ENCODE measurements at places on chromosomes 13 and 19. TPM values are rescaled to one million over a fixed set of nuclear protein-coding genes. Genes with fewer than 3 reads are reported as not detected.

DNA sequence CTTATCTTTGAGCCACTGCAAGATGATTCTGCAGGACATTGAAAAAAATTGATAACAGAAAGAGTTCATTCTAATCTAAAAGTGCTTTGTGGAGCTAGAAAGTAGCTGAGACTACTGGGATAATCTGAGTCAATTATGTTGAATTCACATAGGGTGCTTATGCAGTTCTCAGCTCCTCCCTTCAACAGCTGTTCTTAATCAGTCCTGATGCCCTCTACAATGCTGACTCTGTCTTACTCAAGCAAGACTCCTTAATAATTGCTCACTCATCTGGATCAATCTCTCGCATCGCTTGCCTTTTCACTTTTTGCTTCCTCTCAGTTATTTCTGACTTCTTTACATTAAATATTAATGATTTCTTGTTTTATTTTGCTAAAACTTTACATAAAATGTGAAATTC lies 182.1 kb downstream of the PCDH17 start:
- H3K4me3 ChIP-seq, result no peak overlapping the region
- no peaks in the 10 kb centered on the region for H3K27me3 ChIP-seq
- H3K4me1 ChIP-seq, result no peaks in the 10 kb centered on the region
- H3K27ac ChIP-seq, result no peak overlapping the region
- no peaks in the 10 kb centered on the region for H3K36me3 ChIP-seq
- DNase-seq, result no peak

DNA sequence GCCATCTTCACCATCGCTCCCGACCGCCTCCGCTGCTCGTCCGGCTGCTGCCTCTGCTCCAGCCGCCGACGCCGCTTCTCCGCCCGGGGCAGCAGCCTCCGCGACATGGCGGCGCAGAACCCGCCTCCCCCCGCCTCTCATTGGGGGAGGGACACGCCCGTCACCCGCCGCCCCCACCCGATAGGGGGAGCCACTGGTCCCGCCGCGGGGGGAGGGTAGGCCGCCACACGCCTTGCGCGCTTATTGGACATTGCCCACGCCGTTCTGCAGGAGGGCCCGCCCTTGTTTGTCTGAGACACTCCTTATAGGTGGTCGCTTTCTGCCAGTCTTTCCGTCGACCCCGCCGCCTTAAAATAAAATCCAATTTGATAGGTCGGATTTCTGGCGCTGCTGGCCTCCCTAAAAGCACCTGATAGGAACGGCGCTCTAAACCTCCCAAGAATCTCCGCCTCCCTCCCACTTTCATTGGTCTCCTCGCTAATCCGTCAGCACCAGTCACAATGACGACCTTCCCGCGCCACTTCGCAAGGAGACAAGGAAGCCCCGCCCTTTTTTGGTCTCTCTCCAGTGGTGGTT lies at the start of gene HNRNPL:
Gene HNRNPL, minus strand, starts transcription at position 127 of the 576 bp plus-strand sequence. Its CDS starts 20 bp downstream, at position 107.
- peaks cover 46% of the 10 kb centered on the region for H3K4me1 ChIP-seq
- H3K27ac ChIP-seq, result peak within 1 kb of the TSS; percentile 99
- peak within 1 kb of the TSS; percentile 91 for H3K4me3 ChIP-seq
- peaks cover 31% of the 10 kb centered on the region for H3K36me3 ChIP-seq
- no peaks in the 10 kb centered on the region for H3K27me3 ChIP-seq
- peak; percentile 99 for DNase-seq

GRCh38 chr13:41315443-41316047 lies 4.5 kb downstream of the NAA16 start:
- DNase-seq, result no peak
- H3K27ac ChIP-seq, result no peak overlapping the region
- H3K36me3 ChIP-seq, result no peaks in the 10 kb centered on the region
- no peaks in the 10 kb centered on the region for H3K27me3 ChIP-seq
- no peak overlapping the region for H3K4me3 ChIP-seq

DNA sequence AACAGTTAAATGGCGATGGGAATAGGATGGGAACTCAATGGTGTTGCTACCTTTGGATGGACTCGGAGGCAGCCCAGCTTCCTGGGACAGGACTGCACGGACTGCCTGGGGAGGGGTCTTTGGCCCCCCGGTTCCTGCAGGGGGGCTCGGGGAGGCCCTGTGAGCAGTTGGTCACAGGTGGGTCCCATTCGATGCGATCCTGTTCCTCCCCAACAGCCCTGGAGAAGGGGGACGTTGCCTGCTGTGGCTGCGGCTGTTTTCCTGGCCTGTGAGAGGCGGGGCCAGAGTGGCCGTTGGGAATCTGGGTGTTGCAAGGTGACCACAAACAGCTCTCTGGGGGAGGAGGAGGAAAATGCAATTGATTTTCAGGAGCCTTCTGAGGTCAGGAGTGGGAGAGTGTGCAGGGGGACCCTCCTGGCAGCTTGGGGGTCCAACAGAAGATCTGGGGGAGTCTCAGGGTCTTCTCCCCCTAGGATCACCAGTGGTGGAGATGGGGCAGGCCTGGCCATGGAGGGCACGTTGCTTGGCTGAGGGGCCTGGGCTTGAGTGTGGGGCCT lies 1.9 kb upstream of the PLPPR3 start:
- no peak overlapping the region for H3K4me3 ChIP-seq
- H3K27ac ChIP-seq, result no peak overlapping the region
- no peak for DNase-seq
- peaks cover 16% of the 10 kb centered on the region for H3K4me1 ChIP-seq
- H3K36me3 ChIP-seq, result no peaks in the 10 kb centered on the region

GRCh38 chr19:4523306-4524110 lies 5.2 kb upstream of the PLIN4 start:
- H3K4me3 ChIP-seq, result no peak overlapping the region
- peak; percentile 60 for DNase-seq
- no peak overlapping the region for H3K27ac ChIP-seq
- no peaks in the 10 kb centered on the region for H3K36me3 ChIP-seq

DNA sequence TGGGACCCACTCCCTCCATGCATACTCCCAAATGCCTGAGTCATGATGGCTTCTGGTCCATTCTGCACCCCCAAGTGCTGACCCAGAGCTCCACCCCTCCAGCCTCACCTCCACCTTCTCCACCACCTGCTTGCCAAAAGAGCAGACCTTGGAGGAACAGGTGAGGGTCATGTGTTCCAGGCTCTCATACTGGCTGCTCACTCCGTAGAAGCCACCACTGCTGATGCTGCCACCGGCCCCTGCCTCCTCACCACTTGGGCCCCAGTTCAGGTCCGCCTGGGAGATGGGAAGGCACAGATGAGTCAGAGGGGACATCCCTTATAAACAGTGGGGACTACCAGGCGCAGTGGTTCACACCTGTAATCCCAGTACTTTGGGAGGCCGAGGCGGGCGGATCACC lies 7.9 kb downstream of the CD37 start:
- DNase-seq, result no peak
- peaks cover 61% of the 10 kb centered on the region for H3K36me3 ChIP-seq
- H3K4me1 ChIP-seq, result peaks cover 27% of the 10 kb centered on the region
- no peak overlapping the region for H3K4me3 ChIP-seq
- no peak overlapping the region for H3K27ac ChIP-seq

- H3K27me3 ChIP-seq, result no peaks in the 10 kb centered on the region
- no peak overlapping the region for H3K4me3 ChIP-seq
- H3K27ac ChIP-seq, result no peak overlapping the region
- no peak for DNase-seq
Observed at GRCh38 chr13:67156723-67157060, 73.4 kb downstream of the PCDH9 start.

DNA sequence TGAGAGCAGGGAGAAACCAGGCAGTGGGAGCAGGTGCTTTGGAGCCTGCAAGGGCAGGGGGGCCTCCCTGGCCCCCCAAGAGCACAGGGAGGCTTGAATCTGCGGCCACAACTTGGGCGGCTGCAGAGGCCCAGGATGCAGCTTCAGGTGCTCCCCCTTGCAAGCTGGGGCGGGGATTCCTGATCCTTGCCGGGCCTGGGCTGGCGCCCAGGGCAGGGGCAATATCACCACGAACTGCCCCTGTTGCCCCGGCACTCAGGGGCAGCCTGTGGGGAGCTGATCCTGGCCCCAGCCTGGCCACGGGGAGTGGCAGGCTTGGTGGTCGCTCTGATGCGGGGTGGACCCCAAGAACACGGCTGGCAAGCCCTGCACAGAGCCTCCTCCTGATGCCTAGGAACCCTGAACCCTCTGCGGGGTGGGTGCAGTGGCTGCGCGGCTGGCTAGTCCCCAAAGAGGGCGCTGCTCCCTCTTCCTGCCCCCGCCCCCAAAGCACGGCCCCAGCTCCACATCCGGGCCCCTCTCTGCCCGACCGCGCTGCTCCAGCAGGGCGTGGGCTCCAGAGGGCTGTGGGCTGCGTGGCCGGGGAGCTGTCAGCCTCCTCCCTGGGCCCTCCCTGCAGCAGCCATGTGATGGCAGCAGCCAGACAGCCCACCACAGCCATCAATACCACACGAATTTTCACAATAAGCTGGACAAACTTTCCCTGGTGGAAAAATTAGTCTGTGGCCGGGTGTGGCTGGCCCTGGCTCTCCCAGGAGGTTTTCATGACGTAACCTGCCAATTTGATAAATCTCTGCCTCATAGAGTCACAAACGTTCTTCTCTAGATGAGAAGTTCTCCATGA lies 21.0 kb downstream of the TNFSF9 start:
- no peaks in the 10 kb centered on the region for H3K4me1 ChIP-seq
- peak; percentile 26 for DNase-seq
- H3K36me3 ChIP-seq, result no peaks in the 10 kb centered on the region
- H3K27ac ChIP-seq, result no peak overlapping the region
- no peak overlapping the region for H3K4me3 ChIP-seq

GRCh38 chr13:21850013-21851006 lies 179.4 kb downstream of the FGF9 start:
- H3K4me3 ChIP-seq, result no peak overlapping the region
- H3K27ac ChIP-seq, result no peak overlapping the region
- no peaks in the 10 kb centered on the region for H3K36me3 ChIP-seq
- no peaks in the 10 kb centered on the region for H3K4me1 ChIP-seq
- DNase-seq, result no peak
- no peaks in the 10 kb centered on the region for H3K27me3 ChIP-seq

DNA sequence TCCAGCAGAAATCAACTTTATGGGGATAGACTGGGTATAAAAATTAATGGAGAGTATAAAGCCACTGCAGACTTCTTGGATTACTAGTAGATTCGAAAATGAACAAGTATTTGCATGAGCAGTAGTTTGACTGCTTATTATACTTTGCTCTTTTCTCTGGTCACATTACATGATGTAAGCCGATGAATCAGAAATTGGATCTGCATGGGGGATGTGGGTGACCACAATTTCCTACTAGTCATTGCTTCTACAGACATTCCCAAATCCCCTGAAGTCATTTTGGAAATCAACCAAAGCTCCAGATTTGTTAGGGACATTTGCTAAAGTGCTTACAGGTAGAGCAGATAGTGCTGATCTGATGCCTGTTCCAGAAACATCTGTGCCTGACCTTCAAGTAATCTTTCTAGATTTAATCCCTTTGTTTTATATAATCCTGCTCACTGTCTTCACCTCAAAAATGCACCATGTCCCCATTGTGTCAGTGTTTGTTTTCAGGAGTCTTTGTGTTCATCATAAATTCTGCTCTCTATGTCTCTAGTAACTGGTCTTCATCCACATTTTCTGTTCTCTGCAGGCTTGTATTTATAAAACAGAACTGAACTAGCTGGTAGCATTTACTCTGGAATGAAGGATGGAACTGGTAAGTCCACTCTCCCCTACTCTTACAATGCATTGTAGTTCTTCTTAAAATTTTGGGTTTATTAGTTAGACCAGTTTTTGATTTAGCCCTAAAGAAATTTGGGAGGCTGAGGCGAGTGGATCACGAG lies 201.5 kb upstream of the CSNK1A1L start:
- no peaks in the 10 kb centered on the region for H3K27me3 ChIP-seq
- no peak overlapping the region for H3K4me3 ChIP-seq
- no peaks in the 10 kb centered on the region for H3K36me3 ChIP-seq

GRCh38 chr13:79806821-79807220 lies 325.9 kb downstream of the NDFIP2 start:
- no peak for DNase-seq
- H3K27ac ChIP-seq, result no peak overlapping the region
- H3K4me1 ChIP-seq, result no peaks in the 10 kb centered on the region
- no peaks in the 10 kb centered on the region for H3K27me3 ChIP-seq

GRCh38 chr19:46287585-46287984 lies 9.3 kb upstream of the HIF3A start:
- no peaks in the 10 kb centered on the region for H3K4me1 ChIP-seq
- DNase-seq, result no peak
- H3K27ac ChIP-seq, result no peak overlapping the region

DNA sequence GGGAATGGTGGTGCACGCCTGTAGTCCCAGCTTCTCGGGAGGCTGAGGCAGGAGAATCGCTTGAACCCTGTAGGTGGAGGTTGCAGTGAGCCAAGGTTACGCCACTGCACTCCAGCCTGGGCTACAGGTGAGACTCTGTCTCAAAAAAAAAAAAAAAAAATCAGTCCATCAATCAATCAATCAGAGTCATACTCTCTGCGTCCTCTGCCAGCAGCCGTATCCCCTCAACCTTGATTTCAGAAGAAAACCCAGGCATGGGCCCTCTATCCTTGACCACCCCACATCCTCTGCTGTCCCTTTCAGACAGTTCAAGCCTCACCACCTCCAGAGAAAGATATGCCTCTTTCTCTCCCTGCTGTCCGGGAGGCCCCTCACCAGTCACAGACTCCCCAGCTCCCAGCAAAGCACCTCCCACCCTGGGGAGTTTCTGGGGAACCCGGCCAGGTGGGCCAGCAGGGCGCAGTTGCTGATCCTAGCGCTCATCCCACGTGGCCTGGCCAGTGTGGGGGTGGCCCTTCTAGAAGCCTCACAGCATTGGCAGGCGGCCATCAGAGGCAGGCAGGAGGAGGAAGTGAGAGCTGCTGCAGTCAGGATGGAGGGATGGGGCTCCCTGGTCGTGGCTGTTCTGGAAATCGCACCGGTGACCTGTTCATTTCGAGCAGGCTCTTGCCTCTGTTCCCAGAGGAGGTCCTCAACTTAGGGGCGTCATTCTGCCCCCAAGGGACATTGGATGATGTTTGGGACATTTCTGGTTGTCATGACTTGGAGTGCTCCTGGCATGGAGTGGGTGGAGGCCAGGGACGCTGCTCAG lies 10.2 kb upstream of the JSRP1 start:
- H3K27me3 ChIP-seq, result no peaks in the 10 kb centered on the region
- H3K4me1 ChIP-seq, result peaks cover 24% of the 10 kb centered on the region
- peak; percentile 88 for DNase-seq
- peaks cover 3% of the 10 kb centered on the region for H3K36me3 ChIP-seq

GRCh38 chr13:108968566-108968965 lies 339.2 kb downstream of the MYO16 start:
- DNase-seq, result no peak
- H3K27me3 ChIP-seq, result no peaks in the 10 kb centered on the region
- H3K4me3 ChIP-seq, result no peak overlapping the region
- no peaks in the 10 kb centered on the region for H3K36me3 ChIP-seq
- no peaks in the 10 kb centered on the region for H3K4me1 ChIP-seq

- H3K27ac ChIP-seq, result no peak overlapping the region
- H3K4me1 ChIP-seq, result peaks cover 24% of the 10 kb centered on the region
- no peak overlapping the region for H3K4me3 ChIP-seq
- H3K27me3 ChIP-seq, result no peaks in the 10 kb centered on the region
- no peaks in the 10 kb centered on the region for H3K36me3 ChIP-seq
Observed at GRCh38 chr13:40598569-40598968, 67.9 kb downstream of the FOXO1 start.

- DNase-seq, result no peak
- peak overlapping the region; percentile 27 for H3K4me3 ChIP-seq
- no peaks in the 10 kb centered on the region for H3K27me3 ChIP-seq
Observed at GRCh38 chr13:24053519-24054251, 106.8 kb upstream of the SPATA13 start.

DKKL1 gene
- total RNA-seq, result 0.26 TPM

FPR1 gene
- total RNA-seq, result 1.5 TPM

ZSCAN1 gene
- 0.32 TPM for total RNA-seq

ZNF823 gene
- 3.2 TPM for total RNA-seq

LIM2 gene
- total RNA-seq, result not detected

PTH2 gene
- not detected for total RNA-seq

TMEM272 gene
- 0.33 TPM for total RNA-seq

SMAD9 gene
- total RNA-seq, result 3.1 TPM

MLLT1 gene
- 34.3 TPM for total RNA-seq

All from heart right ventricle (tissue), 16 donors.